ENCODE measurements at places on chromosomes 2 and 18.
A peak's percentile ranks its signal among the peaks of the same experiment; 100 is the strongest.

DNA sequence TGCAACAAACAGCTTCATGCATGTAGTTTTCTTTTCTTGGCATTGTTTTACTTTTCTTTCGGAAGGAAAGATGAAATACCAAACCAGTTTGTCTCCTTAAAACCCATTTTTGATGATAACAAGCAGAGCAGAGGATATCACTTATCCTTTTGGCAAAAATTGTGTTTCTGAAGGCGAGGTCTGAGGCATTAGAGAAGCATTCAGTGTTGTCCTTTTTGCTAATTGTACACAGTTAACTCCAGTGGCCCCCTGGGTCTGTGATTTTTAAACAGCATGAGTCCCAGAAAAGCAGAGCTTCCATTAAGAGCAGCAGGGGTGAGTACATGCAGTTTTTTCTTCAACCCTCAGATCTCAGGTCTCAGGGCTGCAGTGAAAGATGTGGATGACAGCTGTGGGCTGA, 41.3 kb downstream of the TTC39C start:
- no peak for DNase-seq

DNA sequence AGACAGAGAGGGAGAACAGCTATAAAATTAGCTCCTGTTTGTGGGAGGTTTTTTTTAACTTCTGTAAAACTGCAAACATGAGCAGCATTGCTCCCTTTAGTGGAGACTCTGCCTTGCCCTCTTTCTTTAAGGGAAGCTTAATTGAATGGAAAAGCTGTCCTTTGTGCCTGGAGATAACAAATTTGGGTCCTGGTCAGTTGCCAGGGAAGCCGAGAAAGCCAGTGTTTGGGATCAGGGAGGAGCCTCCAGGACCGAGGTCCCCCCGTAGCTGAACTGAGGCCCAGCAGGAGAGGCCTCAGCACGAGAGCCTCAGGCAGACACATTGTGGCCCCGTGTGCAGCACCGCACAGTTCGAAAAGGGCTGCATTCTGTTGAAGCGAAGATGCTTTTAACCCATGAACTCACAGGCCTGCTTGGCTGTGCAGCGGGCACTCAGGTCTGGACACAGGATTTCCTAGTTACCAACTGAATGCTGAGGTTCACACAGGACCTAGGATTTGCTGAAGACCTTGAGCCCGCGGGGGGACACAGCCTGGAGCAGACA, 369.7 kb downstream of the DCDC2C start:
- no peak for DNase-seq

GRCh38 chr2:188256420-188256819, 35.3 kb upstream of the GULP1 start:
- DNase-seq: no peak

DNA sequence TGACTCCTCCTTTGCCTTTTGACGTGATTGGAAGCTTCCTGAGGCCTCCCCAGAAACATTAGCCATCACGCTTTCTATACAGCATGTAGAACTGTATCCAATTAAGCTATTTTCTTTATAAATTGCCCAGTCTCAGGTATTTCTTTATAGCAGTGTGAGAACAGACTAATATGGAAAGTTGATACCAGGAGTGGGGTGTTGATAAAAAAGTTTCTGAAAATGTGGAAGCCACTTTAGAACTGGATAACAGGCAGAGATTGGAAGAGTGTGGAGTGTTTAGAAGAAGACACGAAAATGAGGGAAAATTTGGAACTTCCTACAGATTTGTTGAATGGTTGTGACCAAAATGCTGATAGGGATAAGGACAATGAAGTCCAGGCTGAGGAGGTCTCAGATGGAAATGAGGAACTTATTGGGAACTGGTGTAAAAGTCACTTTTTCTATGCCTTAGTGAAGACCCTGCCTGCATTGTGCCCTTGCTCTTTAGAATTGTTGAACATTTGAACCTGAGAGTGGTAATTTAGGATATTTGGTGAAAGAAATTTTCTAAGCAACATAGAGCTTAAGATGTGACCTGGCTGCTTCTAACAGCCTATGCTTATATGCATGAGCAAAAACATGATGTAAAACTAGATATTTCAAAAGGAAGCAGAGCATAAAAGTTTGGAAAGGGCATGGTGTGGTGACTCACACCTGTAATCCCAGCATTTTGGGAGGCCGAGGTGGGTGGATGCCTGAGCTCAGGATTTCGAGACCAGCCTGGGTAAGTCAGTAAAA, 969.7 kb downstream of the DSC3 start:
- no peak for DNase-seq

DNA sequence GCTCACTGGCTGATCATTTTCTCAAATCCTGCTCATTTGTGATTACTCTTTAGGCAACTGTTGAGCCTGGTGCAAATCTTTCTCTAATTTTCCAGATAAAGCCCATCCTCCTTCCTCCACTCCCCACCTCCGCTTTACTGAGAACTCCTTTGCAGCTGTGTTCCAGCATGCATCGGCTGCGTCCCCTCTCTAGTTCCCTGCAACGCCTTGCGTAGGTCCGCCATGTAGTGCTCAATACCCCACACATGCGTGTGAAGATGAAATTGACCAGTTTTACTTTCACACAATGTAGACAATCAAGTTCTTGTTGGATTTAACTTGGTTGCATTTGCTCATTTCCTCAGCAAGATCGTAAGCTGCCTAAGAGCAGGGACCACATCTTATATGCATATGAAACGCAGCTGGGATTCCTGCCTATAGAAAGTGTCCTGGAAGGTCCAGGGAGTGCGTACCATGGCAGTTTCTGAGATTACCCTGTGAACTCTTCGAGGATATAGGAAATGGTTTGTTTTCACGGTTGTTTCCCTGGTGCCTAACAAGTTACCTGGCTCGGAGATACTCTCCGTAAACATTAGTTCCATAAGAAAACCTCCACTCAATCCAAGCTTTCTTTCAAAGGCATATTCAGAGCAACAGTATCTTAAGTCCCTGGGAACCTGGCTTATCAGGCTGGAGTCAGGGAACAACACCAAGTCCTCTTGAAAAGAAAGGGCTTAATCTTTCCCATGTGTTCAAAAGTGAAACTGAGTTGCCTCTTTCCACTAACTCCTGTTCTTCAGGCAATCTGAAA, 766.4 kb upstream of the ID2 start:
- DNase-seq: no peak

DNA sequence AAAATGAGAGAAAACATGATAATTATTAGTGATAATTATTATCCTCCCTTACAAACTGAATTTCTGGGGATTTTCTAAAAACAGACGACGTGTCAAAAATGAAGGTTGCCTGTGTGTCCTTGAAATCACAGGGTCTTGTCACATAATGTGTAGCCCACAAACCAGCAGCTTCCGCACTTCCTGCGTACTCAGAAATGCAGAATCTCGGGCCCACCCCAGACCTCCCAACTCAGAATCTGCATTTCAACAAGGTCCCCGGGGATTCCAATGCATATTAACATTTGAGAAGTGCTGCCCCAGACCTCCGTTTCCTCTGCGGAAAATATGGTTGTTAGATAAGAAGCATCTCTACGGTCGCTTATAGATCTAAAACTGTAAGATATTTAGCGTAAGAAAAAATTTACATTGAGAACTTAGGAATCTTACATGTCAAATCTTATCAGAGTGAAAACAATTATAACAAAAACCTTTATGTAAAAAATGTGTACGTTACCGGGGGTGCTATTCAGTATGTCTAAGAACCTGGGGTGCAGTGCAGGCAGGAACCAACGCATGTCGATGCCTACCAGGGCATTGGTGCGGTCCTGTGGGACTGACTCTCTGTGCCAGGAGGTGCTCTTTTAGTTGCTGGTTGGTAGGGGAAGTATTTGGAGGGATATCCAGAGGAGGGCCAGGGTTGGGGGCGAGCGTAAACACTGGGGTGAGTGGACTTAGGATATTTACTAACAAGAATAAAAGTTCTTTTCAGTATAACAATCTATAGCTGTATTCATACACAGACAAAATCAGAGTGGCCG, 15.2 kb downstream of the CDKL4 start:
- no peak for DNase-seq

DNA sequence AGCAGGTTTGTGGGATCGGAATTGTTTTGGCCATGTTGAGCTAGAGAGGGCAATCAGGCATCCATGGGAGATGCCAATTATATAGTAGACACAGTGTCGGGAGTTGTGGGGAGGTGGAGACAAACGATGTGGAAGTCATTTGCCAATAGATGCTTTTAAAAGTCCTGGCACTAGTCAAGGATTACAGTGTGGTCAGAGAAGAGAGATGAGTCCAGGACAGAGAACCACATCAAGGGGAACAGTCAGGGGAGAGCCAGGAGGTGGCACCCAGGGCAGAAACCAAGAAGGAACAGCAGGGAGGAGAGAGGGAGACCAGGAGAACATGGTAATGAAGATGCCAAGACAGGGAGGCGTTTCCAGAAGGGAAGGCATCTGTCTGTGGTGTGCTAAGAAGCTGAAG, 81.2 kb downstream of the ARL4C start:
- no peak for DNase-seq

- DNase-seq: no peak
Measured at GRCh38 chr2:190468814-190469569, 60.8 kb downstream of the MFSD6 start.

DNA sequence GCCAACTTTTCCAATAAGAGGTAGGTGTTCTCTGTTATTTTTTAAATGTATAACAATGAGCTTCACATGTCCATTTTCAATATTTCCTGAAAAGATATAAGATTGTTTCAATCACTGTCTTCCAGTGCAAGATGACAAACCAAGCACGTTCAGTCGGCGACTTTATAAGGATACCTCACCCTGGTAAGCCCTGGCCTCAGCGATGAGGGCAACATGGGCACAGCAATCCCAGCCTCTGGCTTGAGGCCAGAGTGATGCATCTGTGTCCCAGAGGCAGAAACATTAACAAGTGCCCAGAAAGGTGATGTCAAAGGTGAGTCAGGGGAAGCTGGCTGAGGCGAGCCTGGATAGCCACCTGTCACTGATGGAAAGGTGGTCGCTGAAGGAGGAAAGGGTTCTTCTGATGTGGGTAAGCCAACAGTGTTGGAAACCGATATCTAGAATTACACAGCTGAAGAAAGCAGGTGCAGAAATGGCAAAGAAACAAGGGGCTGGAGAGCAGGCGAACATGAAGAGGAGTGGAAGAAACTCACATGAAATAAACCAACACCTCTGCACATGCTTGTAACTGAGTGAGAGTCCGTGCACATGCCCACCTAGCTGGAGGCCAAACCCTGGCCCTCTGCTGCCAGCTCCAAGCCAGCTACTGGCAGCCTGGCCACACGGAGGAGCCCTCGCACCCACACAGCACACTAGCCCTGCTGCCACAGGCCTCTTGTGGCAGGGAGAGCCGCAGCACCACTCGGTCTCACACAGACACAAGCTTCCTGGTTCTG, 65.5 kb downstream of the FBXO15 start:
- DNase-seq: peak; percentile 31

- DNase-seq: no peak
Measured at GRCh38 chr2:206955253-206955652, 15.9 kb downstream of the CPO start.

DNA sequence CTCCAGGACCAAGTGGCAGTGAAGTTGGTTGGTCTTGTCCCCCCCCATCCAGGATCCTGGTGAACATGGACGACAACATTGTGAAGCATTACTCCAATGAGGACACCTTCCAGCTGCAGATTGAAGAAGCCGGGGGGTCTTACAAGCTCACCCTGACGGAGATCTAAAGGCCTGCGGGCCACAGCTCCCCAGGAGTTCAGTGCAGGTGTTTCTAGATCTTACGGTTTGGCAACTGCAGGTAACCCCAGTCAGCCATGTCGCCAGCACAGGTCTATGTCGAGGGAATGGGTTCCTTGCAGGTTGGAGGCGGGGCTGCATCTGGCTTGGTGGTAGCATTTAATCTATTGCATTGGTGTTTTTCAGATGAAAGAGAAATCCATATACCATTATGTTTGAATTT, 42.8 kb upstream of the KLF11 start:
- DNase-seq: no peak

GRCh38 chr2:101399021-101399799, 11.9 kb upstream of the CREG2 start:
- no peak for DNase-seq

DNA sequence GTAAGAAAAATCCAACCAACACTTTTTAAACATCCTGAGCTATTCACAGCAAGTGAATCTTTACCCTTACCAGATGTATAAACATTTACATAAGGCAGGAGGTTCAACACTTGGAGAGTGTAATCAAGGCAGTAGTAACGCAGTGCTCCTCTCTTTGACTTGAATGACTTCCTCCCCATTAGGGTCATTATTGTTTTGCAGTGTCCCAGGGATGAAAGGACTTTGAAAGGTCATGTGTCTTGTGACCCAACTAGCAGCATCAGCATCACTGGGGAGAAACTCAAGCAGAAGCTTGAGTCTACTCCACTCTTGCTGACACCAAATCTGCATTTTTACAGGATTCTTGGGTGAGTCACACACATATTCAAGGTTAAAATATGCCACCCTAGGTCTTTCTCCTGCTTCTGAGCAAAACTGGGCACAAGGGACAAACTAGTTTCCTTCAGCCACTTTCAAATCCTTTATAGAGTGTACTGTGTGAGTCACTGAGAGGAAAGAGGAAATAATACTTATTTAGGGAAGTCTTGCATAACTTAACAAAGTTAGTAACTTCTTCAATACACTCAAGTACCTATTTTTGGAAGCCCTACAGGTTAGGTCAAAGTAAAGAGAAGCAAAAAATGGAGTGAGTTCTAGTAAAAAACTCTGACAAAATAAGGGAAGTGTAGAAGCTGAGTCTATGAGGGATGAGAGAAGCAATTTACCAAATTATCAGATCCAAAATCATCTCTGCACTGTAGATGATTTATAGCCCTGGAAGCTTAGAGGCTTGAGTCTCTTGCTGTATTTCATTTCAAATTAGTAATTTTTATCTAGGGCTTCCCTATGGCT, 51.0 kb upstream of the EML4 start:
- DNase-seq: no peak

GRCh38 chr18:70469916-70470315, 181.1 kb downstream of the SOCS6 start:
- no peak for DNase-seq

GRCh38 chr2:177721087-177721486, 328.5 kb downstream of the AGPS start:
- DNase-seq: no peak

DNA sequence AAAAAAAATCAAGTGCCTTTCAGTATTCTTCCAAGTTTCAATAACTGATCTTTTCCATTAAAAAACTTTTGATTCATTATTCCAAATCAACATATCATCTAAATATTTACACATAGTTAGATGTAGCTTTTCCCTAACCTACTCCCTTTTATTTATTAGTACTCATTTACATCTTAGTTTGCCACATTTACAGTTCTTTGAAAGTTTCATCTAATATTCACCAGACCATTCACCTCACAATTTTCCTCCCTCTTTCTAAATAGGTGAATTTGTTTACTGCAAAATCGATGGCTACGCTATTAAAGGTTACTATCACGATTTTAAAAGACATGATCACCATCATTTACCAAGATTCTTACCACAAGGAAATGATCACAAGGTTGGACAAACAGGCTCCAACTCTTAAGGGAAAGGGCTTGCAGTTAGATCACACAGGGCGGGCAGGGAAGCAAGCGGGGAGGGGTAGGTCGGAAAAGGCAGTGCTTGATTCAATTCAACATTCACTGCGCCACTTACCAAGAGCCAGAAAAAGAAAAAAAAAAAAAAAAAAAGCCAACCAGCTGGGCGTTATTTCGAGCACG, 654 bp upstream of the MARCHF7 start:
- no peak for DNase-seq

Data from activated gamma-delta T cell treated with anti-CD3 and anti-CD28 coated beads, Interleukin-2, amount 50 U/mL, for 16 hours (primary cell).